Fibroblast of skin of left quadriceps (primary cell): ENCODE measurements at places on chromosomes 5 and 9.

DNA sequence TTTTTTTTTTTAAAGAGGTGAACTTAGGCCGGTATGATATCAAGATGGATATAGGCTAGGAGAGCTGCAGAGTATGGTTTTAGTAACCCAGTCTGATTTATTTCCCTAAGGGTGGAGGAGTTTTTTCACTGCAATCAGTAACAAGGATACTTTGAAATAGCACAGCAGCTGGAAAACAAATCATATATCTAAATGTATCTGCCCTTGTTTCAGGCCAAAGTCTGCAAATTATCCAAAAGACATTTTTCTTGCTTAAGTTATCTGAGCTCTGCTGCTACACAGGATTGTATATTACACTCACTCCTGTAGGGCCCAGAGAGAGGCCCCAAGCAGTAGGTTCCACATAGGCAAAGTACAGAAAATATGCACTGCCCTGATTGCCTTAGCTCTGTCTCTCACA, 222.4 kb downstream of the NTRK2 start:
- no peak for DNase-seq

DNA sequence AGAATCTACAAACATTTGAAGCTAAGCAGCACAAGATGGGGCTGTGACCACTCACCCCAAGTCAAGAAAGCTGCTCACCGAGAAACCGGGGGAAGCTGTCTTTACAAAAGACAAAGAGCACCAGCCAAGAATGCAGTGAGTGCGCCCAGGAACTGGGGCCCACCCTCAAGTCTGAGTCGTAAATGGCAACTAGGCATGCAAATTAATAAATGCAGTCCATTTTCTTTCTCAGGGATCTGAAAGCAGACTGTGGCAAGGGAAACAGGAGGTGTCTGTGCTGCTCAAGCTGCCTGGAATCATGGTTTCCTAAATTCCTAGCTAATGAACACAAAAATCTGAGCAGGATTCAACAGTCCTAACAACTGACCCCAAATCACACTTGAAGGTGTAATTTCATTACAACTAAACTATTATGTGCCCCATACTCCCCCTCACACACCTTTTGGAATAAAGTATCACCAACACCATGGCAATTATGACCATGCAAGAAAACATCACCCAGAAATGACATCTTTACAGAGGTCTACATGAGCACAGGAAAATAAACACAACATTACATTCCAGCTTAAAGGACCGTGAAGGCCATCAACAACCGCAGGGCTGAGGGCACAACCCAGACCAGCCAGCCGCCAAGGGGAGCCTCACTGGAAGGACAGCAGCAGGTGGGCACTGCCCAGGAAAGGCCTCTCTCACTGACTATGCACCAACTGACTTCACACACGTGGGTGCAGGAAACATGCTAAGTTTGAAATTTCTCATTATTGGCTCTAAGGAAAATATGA, 17.6 kb downstream of the NSUN2 start:
- DNase-seq: no peak

- no peak for DNase-seq
These were observed 12.5 kb upstream of the SMIM23 start for GRCh38 chr5:171773106-171773505.

DNA sequence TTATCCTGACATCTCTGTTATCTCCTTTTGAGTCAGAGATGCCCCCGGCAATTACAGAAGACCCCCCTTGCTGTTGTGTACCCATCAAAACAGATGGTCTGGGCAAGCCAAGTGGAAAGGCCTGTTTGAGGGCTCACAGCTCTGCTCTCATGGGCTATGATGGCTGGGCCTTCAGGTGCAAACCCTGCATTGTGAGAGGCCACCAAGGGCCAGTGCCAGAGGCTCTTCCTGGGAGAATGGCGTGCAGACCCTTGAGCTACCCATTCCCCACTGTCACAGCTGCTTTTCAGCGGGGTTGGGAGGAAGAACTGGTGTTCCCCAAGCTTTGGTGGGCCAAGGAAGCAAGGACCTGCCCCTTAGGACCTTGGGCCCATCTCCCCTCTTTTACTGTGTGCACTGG, 174.7 kb upstream of the PPP1R26 start:
- no peak for DNase-seq

GRCh38 chr5:123090661-123091297, 1.7 kb downstream of the PRDM6 start:
- no peak for DNase-seq

GRCh38 chr5:102857076-102857818, 102.1 kb downstream of the PAM start:
- no peak for DNase-seq
